ENCODE measurements at places on chromosomes 4 and X.

GRCh38 chr4:89023140-89023539, 33.8 kb downstream of the FAM13A start:
- no peak for ATAC-seq

DNA sequence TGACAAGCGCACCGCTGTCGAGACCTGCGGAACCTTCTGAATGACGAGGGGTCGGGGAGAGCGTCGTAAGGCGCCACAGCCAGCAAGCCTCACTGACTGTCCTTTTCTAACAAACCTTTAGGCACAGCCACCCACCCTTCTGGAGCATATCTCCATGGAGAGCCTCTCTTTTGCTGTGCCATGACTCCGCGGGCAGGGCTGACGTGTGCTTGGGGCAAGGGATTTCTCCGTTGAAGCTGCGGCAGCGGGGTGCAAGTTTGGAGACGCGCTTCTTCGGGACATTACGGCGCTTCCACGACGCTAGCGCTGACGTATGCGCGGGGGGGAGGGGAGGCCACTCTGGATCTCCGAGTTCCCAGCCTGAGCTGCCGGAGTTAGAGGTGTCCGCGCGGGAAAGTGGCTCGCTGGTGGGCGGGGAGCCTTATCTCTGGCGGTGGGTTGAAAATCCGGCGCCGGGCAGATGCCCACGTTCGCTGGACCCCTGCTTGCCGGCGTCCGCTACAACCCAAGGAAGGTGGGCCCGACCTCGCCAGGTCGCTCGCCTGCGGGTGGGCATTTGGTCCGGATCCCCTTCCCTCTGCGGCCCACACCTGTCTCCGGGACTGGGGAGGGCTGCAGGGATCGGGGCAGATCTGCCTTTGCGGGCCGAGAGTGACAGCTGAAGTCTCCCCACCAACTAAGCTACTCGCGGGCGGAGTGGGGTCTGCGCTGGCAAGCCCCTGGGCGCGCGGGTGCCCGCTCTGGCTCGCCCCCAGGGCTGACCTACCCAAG, 543 bp upstream of the SLC10A7 start:
- ATAC-seq = peak; percentile 93

- peak; percentile 72 for ATAC-seq
Measured at GRCh38 chrX:78997870-78998558, 52.8 kb downstream of the P2RY10 start.

- peak; percentile 78 for ATAC-seq
Measured at GRCh38 chr4:38980903-38981676, 51.1 kb downstream of the TMEM156 start.

- no peak for ATAC-seq
Measured at GRCh38 chrX:40094900-40095582, 2.7 kb downstream of the BCOR start.

GRCh38 chr4:145081756-145082155, 16.2 kb downstream of the ANAPC10 start:
- ATAC-seq = no peak

DNA sequence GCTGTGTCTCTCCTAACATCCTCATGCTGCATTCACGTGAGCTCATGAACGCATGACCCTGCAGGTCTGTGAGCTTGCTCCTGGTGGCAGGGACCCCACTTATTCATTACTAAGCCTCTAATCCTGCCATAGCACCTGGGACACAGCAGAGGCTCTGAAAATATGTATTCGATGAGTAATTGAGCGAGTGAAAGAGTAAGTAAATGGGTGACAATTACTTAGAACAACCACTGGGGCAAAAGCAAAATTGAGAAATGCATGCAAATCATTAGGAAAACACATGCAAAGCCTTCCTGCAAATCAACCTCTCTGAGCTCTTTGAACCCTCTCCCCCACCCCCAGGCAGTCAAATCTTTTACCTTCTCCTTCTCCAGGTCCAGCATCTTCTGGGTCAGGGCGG, 23.6 kb upstream of the C4orf50 start:
- peak; percentile 39 for ATAC-seq

GRCh38 chrX:75181721-75182120, 25.6 kb upstream of the ABCB7 start:
- ATAC-seq = no peak

GRCh38 chr4:147638942-147639341, 21.7 kb downstream of the TMEM184C start:
- peak; percentile 37 for ATAC-seq

GRCh38 chr4:182697094-182697493, 220.1 kb downstream of the DCTD start:
- ATAC-seq = no peak

GRCh38 chrX:56729152-56729850, at the start of gene NBDY:
Gene NBDY (plus strand): TSS chrX:56729243. CDS start chrX:56729354, 111 bp downstream.
- ATAC-seq = peak; percentile 83

DNA sequence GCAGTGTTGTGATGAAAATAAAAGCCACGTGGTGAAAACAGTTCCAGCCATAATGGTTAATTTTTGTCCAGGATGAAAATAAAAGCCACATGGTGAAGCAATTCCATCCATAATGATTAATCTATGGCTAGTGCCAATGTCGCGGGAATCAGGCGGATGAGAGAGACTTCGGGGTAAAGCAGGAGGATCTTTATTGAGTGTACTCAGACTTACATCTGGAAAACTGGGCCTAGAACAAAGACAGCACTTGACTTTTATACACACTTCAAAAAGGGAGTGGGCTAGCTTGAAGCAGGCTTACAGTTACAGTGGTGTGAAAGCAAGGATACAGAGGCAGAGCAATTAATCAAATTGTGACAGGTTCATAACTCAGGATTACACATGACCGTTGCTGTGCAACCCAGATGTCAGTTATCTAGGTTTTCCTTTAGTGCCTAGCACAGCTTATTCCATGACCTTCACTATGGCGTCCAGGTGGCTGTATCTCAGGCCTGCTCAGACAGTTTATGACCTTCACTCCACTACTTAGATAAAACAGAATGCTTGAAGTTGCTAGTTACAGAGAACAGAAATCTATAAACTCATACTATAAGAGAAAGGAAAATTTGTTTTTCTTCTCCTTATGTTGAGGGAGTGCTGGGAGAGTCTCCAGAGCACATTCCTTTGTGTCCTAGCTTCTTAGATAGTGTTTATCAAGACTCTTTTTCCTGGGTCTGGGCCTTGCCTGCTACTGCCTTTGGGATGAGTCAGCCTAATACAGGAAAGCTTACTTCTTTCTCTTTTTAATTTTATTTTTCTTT, 5.9 kb upstream of the PLA2G12A start:
- no peak for ATAC-seq

GRCh38 chrX:153499876-153500275, 5.1 kb downstream of the BGN start:
- no peak for ATAC-seq

DNA sequence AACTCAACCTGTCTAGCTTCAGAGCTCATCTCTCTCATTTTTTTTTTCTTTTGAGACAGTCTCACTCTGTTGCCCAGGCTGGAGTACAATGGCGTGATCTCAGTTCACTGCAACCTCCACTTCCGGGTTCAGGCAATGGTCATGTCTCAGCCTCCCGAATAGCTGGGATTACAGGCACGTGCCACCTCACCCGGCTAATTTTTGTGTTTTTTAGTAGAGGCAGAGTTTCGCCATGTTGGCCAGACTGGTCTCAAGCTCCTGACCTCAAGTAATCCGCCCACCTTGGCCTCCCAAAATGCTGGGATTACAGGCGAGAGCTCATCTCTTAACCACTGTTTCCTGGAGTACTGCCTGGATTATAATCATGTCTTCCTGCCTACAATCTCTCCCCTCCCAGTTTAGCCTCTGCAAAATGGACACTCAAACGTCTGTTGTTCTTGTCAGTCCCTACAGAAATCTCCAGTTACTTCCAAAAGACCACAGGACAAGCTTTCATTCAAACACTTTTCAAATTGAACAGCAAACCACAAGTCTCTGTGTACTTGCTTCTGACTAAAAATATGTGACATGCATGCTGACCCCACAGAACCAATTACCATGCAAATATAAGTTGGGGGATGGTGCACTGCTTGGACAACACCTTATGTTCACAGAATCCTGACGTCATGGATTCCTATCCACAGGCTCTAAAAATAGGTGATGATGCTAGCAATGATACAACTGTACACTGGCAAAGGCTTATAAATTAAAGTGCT, 137.2 kb downstream of the SH3KBP1 start:
- peak; percentile 14 for ATAC-seq

DNA sequence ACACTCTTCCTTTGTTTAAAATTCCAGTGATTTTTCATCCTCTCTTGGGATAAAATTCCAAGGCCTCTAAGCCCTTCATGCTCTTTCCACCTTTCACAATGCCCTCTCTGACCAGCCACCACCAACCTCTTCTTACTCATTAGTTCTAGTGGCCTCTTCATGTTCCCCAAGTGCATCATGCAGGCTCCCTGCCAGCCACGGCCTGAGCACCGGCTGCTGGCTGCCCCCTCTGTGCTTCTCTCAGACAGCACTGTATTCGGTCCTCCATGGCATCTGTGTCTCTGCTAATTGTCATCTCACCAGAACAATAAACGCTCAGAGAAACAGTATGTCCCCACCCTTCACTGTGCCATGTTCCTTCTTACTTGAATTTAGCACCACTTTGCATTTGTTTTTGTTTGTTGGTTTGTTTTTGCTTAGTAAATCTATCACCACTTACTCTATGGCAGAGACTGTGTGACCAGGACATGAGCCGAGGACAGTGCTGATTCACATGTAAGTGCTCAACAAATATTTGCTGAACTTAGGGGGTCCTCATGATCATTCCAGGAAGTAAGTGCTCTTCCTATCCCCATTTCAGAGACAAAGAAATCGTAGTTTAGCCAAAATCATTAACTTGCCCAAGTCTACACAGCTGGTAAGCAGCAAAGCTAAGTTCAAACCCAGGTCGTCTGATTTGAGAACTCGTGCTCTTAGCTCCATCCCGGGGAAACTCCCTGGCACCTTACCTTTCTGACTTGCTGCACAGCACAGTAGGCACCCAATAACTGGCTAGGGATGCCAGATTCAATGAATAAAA, 77.1 kb upstream of the UCP1 start:
- ATAC-seq = no peak

DNA sequence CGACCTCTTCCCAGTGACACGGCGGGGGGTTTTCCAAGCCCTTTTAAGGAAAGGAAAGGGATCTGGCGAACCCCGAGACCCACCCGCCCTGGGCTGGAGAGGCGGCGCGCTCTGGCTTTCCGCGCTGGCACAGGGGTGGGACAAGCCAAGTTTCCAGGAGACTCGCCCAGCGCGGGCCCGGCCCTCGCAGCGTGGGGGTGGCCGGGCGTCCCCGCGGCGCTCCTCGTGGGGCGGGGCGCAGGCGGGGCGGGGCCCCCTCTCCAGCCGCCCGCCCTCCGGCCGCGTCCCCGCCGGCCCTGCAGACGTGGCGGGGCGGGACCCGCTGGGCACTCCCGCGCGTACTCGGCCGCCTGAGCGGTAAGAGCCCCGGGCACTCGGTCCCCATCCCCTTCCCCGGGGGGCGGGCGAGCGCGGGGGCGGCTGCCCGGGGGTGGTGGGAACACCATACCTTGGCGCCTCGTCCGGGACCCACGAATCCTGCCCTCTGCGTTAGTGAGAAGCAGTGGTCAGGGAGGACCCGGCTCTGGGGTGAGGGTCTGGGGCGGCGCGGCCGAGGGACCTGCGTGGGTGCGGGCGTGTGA, at the start of gene FAM114A1:
TSS of gene FAM114A1 (plus strand) at position 329 of the 581 bp plus-strand sequence. CDS start 10,273 bp downstream, outside the sequence.
- peak; percentile 95 for ATAC-seq

GRCh38 chrX:46754586-46755061, 4.3 kb downstream of the SLC9A7 start:
- ATAC-seq = no peak

- no peak for ATAC-seq
Measured at GRCh38 chr4:86934147-86934770, 552 bp upstream of the AFF1 start.

DNA sequence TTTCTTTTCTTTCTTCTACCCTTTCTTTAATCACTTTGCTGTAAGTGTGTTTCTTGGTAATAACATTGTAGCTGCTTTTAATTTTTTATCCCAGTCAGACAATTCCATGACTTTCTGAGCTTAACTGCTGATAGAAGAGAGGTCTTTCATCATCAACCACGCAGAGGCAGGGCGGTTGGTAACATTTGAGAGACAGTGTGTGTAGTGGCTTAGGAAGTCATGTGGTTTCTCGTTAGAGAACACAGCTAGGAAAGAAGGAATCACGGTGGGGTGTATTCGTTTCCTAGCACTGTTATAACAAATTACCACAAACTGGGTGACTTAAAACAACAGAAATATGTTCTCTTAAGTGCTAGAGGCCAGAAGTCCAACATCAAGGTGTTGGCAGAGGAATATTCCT, 11.5 kb downstream of the PRPS2 start:
- no peak for ATAC-seq

DNA sequence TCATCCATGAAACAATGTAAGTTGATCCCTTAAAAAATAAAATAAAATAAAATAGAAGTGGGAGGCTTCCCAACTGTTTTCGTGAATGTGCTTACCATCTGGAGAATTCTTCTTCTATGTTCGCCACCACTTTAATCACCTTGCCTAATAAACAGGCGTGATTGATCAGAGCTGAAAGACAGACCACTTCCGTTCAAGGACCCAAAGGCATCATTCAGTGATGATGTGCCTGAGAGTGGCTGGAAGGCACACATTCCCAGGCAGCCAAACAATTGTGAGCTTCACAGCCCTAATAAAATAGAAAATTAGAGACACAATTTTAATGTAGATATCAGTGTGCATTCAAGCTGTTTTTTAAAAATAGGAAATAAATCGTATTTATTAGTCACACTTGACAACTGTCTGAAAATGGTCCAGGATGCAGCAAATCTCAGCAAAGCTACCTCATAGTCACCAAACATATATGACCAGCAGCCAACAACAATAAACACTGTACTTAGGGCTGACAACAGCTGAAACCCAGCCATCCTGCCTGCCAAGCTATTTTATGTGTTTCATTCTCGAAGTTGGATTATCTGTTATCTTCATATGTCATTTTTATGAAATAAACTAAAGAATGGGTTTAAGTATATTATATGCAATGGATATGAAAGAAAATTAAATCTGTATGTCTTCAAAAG, 163.2 kb upstream of the FAM9B start:
- no peak for ATAC-seq

DNA sequence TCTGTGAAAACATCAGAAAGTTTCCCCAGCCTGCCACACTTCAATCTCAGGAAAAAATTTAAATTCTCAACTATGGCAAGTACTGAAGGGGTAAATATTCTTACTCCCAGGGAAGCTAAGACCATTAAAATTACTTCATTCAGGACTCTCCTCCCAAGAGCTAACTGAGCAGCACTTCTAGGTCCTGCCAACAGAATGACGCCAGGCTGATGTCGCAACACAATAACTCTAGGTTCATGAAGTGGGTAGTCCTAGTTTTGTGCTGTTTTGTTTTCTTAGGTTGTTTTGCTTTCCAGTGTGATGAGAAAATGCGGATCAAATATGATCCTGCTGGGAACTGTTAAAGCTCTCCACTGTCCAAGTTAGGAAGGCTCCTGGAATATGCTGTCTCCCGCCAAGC, 180.0 kb downstream of the NKX6-1 start:
- no peak for ATAC-seq

GRCh38 chr4:105179539-105180401, 33.1 kb downstream of the TET2 start:
- peak; percentile 88 for ATAC-seq
